Regular cardiac myocyte (primary cell): ENCODE measurements at places on chromosomes 3 and 15. TPM values are rescaled to one million over a fixed set of nuclear protein-coding genes. Genes with fewer than 3 reads are reported as not detected.

The RBMS3 gene
- 41.4 and 81.2 TPM in 2 replicates for total RNA-seq

The LMLN gene
- total RNA-seq, result 8.5 and 8.6 TPM in 2 replicates

The SAMD7 gene
- not detected in 2 replicates for total RNA-seq

The ENTPD3 gene
- total RNA-seq, result 0.19 and 0.28 TPM in 2 replicates

The NAALADL2 gene
- 5.8 and 7.3 TPM in 2 replicates for total RNA-seq

The DOCK3 gene
- 0.19 and 0.28 TPM in 2 replicates for total RNA-seq

The MNS1 gene
- total RNA-seq, result 0.85 and 4.8 TPM in 2 replicates

The CCNDBP1 gene
- 92.2 and 97.2 TPM in 2 replicates for total RNA-seq

The PEAK1 gene
- total RNA-seq, result 47.0 and 93.9 TPM in 2 replicates

The CCRL2 gene
- total RNA-seq, result 0.19 and 0.28 TPM in 2 replicates

The TICRR gene
- 3.7 and 5.0 TPM in 2 replicates for total RNA-seq

The GABRR3 gene
- not detected in 2 replicates for total RNA-seq

The ZPLD1 gene
- 0.19 and 0.56 TPM in 2 replicates for total RNA-seq

The HGD gene
- 1.7 and 2.5 TPM in 2 replicates for total RNA-seq

The FBXO45 gene
- 8.2 and 15.7 TPM in 2 replicates for total RNA-seq

The MME gene
- 5.9 and 157 TPM in 2 replicates for total RNA-seq

The P2RY12 gene
- 0.28 TPM in 1 of 2 replicates, not detected in the other for total RNA-seq

The ZNF620 gene
- 1.7 and 1.9 TPM in 2 replicates for total RNA-seq

The ANAPC13 gene
- total RNA-seq, result 122 and 140 TPM in 2 replicates

The USP3 gene
- total RNA-seq, result 33.8 and 36.4 TPM in 2 replicates

The EIF2B5 gene
- total RNA-seq, result 29.3 and 39.1 TPM in 2 replicates

The NMB gene
- total RNA-seq, result 4.6 and 7.3 TPM in 2 replicates

The PLSCR5 gene
- not detected in 2 replicates for total RNA-seq

The NOX5 gene
- under 0.01 and 0.28 TPM in 2 replicates for total RNA-seq
